ENCODE measurements at places on chromosomes 6 and 20.

DNA sequence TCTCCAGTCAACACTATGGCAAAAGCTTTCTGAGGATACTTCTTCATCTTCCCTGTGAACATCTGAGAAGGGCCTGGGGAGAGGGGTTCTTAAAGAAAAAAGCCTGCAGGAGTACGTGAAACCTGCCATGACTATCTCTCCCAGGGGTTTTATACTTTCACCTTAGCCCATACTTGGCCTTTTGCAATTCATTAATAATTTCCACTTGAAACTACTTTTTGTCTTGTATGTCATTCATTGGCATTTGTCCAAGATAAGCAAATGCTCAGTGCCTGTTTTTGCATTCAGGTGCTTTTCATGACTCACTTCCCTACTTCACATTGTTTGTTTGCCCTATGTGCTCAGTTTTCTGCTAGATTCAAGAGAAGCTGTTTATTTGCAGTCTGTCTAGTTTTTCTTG lies 580.3 kb upstream of the GJE1 start:
- DNase-seq = peak; percentile 68

GRCh38 chr6:110938171-110938570 lies 20.3 kb upstream of the GTF3C6 start:
- DNase-seq = no peak

- DNase-seq = no peak
Observed at GRCh38 chr6:111531185-111531584, 48.2 kb upstream of the REV3L start.

GRCh38 chr6:24497254-24497970 lies 2.6 kb downstream of the ALDH5A1 start:
- DNase-seq = no peak

GRCh38 chr20:33791959-33792597 lies 19.1 kb upstream of the CHMP4B start:
- peak; percentile 55 for DNase-seq

GRCh38 chr6:63685446-63686379 lies 50.1 kb downstream of the PHF3 start:
- no peak for DNase-seq

GRCh38 chr6:95768539-95768938 lies 191.2 kb downstream of the MANEA start:
- no peak for DNase-seq

GRCh38 chr6:34236443-34237315 lies at the start of gene HMGA1:
Gene HMGA1, plus strand, starts transcription at chr6:34236873. Its CDS starts 3,908 bp downstream, at chr6:34240781.
- DNase-seq = peak; percentile 98

- no peak for DNase-seq
Observed at GRCh38 chr6:146962329-146962728, 241.9 kb upstream of the STXBP5 start.

GRCh38 chr6:106146852-106147351 lies 60.8 kb downstream of the PRDM1 start:
- peak; percentile 47 for DNase-seq

DNA sequence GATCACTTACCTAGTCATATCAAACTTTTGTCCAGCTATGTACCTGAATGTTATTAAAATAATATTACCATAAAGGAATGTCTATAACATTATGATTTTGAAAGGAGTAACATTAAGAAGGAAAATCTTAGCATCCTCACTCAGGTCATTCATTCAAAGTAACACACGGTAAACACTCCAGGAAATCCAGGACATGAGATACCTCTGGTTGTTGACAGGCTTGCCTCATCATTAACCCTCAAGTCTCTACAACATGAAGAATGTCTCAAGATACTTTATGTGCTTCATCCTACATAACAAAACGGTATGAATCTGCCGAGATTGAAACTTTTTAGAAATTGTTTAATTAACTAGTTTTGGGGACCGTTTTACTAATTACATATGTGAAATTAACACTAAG lies 690 bp upstream of the FILIP1 start:
- no peak for DNase-seq

GRCh38 chr20:971346-971745 lies 30.8 kb downstream of the RSPO4 start:
- DNase-seq = no peak

- no peak for DNase-seq
Observed at GRCh38 chr6:135572051-135572450, 74.5 kb upstream of the AHI1 start.

DNA sequence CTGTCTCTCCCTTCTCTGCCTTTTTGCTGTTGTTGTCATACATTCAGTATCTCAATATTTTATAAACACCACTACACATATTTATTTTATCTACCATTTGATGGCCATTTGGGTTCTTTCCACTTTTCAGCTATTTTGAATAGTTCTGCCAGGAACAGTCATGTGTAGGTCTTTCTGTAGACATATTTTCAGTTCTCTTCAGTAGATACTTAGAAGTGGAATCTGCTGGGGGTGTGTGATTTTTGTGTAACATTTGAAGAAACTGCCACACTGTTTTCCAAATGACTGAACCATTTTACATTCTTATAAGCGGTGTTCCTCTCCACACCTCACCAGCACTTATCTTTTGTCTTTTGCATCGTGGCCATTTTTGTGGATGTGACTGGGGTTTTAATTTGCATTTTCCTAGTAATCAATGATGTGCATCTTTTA lies 197.7 kb downstream of the ARID1B start:
- DNase-seq = no peak

DNA sequence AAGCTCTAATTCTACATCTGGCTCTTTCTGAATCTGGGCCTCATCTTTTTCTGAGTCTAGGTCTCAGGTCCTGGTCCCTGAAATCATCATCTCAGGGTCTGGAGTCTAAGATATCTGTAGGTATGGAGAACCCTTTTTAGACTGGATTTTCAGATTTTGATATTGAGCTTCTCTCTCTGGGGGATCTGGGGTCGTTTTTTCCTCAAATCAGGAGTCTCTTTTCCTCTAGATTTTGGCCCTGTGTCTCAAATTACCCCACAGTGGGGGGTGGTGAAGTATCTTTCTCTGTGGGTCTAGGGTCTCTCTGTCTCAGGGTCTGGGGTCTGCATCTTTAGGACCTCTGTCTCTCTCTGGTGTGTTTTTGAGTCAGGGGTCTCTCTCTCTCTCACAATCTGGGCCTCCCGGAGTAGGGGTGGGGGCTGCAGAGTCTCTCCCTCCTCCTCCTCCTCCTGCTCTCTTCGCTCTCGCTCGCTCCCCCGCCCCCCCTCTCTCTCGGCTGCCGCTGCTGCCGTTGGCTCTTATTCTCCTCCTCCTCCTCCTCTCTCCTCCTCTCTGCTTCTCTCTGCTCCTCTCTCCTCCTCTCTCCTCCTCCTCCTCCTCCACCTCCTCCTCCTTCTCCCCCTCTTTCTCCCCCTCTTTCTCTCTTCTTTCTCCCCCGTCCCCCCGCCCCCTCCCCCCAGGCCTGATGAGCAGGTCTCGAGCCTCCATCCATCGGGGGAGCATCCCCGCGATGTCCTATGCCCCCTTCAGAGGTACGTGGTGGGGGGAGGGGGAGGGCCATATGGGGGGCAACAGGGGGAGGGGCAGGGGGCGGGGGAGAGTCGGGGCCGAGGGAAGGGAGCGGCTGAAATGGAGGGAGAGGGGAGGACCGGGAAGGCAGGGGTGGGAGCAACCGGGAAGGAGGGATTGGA lies at the start of gene SYNGAP1:
Gene SYNGAP1 (plus strand): TSS at position 486 of the 911 bp plus-strand sequence. CDS start 200 bp downstream, at position 686.
- no peak for DNase-seq
